ENCODE measurements at places on chromosomes 6 and 20.

- DNase-seq, result no peak
Measured at GRCh38 chr6:35025232-35026188, 115.6 kb downstream of the TCP11 start.

GRCh38 chr6:125952764-125953501 lies 3.6 kb upstream of the HINT3 start:
- no peak for DNase-seq

GRCh38 chr6:111748231-111748647 lies 125.0 kb downstream of the FYN start:
- DNase-seq, result no peak

DNA sequence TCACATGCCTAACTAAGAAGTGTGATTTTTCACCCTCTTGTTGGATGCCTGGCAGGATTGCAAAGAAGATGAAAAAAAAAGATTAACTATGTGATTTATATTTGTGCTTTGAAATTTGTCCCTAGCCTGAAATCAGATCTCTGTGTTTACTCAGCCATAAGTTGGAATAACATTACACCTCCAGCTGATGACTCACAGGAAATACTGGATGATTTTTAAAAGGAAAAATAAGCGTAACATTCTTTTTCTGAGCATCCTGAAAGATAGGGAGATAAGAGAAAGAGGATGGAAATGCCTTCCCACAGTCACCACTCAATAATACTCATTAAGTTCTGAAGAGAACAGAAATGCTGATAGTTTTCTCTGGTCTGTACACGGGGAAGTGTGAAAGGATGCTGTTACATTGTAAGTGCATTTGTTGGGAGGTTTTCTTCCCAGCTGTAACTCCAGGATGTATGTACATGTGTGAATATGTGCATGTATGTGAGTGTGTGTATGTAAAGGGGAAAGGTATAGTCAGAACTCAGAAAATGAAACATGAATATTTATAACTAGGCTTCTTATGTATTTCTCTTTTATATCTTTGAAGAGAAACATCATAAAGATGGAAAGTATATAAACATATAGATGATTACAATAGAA lies 37.4 kb upstream of the RIPPLY2 start:
- no peak for DNase-seq

GRCh38 chr20:16497896-16498295 lies 75.4 kb downstream of the KIF16B start:
- no peak for DNase-seq

- DNase-seq, result no peak
Measured at GRCh38 chr6:157625764-157626163, 197.3 kb upstream of the SNX9 start.

GRCh38 chr6:20769631-20770030 lies 235.4 kb downstream of the CDKAL1 start:
- DNase-seq, result no peak

DNA sequence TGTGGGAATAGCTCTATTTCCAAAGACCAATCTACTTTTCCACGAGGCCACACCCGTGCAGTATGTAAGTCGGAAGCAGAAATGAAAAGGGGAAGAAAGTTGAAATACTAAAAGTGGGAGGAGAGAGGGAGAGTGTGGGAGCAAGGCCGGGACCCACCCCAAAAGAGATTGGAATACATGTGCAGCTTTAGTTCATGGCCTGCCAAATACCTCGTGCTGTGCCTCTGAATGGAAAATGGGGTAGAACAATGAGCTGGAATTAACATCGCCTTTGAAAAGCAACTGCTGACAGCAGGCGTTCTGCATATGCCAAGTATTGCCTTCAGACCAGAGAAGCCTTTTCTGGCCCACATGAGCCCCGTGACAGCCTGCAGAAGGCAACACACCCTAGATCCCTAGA lies 155.6 kb downstream of the CD83 start:
- DNase-seq, result no peak

DNA sequence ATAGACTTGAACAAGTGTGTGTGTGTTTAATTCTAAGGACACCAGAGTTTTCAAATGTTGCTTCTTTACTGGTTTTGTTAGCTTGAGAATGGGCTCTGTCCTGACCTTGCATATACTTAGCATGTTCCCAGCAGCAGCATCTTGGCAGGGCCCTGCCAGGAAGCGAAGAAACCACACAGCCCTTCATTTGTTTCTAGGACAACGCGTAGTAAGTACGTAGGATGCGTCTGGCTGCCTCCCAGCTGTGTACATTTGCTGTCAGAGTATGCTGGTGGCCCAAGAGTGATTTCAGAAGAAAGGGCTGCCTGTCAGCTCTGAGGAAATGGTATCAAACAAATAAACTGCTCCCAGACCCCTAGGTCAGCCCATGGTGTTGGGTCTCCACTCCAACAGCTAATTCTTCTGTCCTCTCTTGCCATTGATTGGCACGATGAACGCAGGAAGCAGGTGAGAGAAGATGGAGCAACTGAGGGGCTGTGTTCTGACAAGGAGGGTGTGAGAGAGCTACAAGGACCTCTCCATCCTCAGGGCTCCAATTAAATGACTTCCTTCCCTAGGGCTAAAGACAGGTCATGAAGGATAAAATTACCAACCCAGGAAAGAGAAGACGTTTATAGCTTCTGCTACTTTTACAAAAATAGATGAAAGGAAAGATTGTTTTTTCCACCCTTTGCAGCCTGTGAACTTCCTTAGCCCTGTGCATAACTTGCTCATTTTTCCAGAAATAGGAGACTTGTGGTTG lies 55.9 kb upstream of the HDDC2 start:
- peak; percentile 81 for DNase-seq

GRCh38 chr6:150813319-150813992 lies 52.0 kb upstream of the MTHFD1L start:
- DNase-seq, result peak; percentile 34

DNA sequence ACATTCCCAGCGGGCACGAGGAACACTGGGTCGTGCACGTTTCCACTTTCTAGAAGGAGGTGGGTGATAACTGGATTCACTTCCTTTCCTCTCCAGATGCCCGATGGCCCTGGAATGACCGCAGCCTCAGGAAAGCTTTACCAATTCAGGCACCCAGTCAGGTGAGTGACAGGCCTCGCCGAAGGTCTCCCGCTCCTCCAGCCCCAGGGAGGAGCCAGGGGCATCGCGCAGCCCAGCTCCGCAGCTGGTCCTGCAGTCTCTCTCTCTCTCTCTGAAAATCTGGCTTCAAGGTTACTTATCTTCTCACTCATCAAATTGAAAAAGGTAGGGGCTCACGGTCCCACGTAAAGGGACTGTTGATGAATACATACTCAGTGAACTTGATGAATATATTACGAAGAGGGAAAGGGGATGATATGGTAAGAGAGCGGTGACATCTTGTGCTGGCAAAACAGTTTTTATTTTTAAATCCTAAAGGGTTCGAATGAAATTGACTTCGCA lies 891 bp downstream of the RIPPLY2 start:
- no peak for DNase-seq

Data from femur (tissue), 1 donor.